ENCODE measurements at places on chromosomes 3 and 15.

GRCh38 chr15:44536302-44536961 is 515 bp upstream of the EIF3J start:
- peak; percentile 91 for DNase-seq

DNA sequence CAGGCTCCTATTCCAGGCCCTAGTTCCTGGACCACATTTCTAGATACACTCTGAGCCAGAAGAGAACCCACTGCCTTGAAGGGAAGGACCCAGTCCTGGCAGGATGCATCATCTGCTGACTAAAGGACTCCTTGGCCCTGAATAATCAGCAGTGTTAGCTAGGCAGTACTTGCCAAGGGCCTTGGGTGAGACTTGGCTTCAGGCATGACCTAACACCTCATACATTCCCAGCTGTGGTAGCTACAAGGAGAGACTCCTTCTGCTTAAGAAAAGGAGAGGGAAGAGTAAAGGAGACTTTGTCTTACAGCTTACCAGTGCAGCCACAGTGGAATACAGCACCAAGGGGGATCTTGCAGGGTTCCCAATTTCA is 26.4 kb downstream of the PEAK1 start:
- no peak for DNase-seq

DNA sequence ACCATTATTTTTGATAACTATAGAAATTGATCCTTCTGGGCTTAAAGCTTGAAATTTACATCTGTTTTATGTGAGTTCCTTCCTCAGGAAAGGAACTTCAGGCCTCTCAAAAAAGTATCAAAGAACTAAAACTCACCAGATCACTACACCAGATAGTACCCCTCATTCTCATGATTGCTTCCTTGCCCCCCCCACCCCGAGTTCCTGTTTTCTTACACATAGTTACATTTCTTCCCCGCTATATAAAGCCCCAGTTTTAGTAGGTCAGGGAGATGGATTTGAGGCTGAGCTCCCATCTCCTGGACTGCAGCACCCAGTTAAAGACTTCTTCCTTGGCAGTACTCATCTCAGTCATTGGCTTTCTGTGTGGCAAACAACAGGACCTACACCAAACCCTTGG is 80.3 kb upstream of the HRH1 start:
- no peak for DNase-seq

DNA sequence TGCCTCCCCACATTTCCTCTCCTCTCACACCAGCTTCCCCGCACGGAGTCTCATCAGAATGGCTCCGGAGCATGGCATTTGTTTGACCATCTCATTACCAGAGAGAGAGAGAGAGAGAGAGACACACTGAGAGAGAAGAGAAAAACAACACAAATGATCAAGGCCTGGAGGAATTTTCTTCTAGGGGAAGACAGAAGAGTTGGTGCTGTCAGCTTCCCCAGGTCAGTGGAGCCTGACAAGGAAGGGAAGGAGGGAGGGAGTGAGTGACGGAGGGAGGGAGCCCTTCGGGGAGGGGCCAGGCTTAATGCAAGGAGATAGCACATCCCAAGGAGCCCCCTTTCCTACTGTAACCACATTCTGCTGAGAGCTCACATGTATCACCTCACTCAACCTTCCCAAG is 9.1 kb downstream of the ST8SIA2 start:
- no peak for DNase-seq

- DNase-seq: no peak
These were observed 552.9 kb upstream of the SUCLG2 start for GRCh38 chr3:68207327-68207726.

- no peak for DNase-seq
These were observed 3.4 kb upstream of the TPM1 start for GRCh38 chr15:63038926-63039673.

GRCh38 chr15:35618260-35619188 is 72.6 kb upstream of the DPH6 start:
- DNase-seq: no peak

- no peak for DNase-seq
These were observed 9.2 kb downstream of the SEC13 start for GRCh38 chr3:10311710-10312109.

DNA sequence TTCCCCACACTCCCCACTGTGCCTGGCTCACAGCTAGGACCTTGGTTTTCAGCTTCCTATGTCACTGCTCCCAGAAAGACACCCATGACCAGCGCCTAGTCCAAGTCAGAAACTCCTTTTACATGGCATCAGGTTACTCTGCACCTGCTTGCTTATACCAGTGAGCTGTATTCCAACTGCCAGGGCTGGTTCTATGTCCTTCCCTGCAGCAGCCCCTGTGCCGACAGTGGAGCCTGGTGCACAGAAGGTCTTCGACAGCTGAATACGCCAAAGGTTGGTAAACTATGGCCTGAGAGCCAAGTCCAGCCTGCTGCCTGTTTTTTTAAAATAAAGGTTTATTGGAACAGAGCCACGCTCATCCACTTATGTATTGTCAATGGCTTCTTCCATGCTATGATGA is 102.5 kb downstream of the IQSEC1 start:
- no peak for DNase-seq

Data from nucleus accumbens (tissue), 56 donors.